ENCODE measurements at places on chromosomes 5 and 9. TPM values are rescaled to one million over a fixed set of nuclear protein-coding genes. Genes with fewer than 3 reads are reported as not detected.

SPATA31C1 gene
- not detected for total RNA-seq

ECM2 gene
- total RNA-seq, result 0.50 TPM

HABP4 gene
- total RNA-seq, result 19.3 TPM

BNIP1 gene
- total RNA-seq, result 17.8 TPM

Measured in bronchus fibroblast of lung (primary cell).